ENCODE measurements at places on chromosomes 7 and 10.

DNA sequence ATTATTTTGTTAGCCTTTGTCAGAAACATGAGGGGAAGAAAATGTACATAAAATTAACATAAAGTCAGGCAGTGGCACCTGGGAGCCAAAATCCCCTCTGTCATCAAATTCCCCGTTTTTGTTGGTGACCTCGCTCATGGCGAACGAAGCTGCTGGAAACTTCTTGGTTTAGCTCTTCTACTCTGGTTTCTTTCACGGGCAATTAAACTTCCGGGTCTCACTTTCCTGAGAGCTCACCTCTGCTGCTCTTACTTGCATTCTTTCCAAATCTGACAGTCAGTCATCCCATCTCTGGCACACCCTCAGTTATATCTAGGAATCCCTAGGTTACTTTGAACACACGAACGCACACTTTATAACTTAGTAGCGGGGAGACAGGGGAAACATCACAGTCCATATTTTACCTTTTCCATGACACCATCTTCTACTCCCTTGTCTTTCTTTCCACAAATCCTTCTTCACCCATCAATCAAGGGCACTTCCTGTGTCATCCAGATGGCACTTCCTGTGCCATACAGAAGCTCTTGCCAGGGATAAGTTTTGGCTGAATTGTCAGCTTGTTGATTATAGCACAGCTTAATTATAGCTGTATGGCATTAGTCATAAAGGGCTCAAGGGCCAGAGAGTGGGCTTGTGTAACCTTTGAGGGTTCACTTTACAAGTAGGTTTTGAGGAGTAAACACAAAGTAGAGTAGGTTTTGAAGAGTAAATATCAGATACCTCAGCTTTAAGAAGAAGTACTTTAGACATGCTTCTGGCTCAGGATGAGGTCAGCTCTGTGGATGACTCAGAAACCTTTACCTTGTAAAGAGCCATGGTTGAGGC lies 105.1 kb downstream of the GATA3 start:
- DNase-seq: no peak

DNA sequence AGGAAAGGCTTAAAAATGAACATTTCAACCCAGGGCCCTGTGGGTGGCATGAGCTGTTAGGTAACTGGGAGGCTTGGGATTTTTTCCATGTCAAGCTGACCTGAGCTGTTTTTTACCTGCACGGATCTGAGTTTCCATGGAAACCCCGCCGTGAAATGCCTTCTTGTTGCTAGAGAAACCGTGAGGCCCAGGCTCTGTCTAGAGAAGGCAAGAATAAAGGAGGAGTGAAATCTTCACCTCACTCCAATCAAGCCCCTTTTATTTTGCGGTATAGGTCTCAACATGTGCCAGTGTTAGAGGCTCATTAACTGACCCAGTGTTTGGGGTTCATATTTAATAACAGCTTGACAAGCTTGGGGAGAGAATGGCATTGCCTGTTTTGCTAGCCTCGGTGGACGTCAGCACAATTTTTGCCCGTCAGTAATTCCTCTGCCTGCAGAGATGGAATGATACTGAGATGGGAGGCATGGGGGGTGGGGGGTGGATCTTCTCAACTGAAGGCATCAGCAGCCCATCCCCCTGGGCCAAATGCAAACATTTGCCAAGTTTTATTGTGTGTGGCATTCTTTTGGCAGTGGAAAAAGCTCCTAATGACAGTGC lies 48.9 kb upstream of the PDCD4 start:
- peak; percentile 74 for DNase-seq

- no peak for DNase-seq
Observed at GRCh38 chr7:13165854-13166253, 478.4 kb downstream of the ARL4A start.

DNA sequence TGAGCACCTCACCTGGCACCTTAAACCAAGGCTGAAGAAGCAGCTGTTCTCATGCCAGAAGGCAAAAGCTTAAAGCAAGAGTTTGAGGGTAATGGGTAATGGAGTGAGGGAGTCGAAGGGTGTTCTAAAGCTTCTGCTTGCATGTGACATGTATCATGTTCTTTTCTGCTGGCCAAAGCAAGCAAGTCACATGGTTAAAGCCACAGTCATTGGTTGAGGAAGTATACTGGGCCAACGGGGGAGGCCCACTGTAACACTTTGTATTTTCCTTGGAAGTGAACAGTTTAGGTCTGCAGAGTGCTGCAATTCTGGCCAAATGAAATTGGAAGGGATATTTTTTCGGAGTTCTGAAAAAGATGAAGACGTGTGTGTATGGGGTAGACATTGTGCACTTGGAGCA lies 75.7 kb downstream of the REEP3 start:
- DNase-seq: no peak

- no peak for DNase-seq
Observed at GRCh38 chr7:117780832-117781231, 92.4 kb downstream of the CTTNBP2 start.

DNA sequence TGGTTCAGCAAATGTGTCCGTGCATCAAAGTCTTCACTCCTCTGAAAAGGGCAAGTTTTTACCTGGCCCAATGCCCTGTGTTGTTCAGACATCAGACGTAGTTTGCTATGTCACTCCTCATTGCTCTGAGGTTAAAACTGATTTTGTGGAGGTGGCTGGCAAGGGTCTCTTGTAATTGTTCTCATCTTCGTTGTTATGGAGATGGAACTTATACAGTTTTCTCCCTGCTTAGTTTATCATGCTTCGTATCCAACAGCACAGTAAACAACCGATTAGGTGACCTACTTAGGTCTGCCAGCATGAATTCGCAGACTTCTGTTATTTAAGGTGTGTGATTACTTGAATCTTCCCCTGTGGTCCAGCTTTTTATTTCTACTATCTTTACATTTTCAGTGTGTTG lies 274.1 kb upstream of the SMIM30 start:
- DNase-seq: no peak

DNA sequence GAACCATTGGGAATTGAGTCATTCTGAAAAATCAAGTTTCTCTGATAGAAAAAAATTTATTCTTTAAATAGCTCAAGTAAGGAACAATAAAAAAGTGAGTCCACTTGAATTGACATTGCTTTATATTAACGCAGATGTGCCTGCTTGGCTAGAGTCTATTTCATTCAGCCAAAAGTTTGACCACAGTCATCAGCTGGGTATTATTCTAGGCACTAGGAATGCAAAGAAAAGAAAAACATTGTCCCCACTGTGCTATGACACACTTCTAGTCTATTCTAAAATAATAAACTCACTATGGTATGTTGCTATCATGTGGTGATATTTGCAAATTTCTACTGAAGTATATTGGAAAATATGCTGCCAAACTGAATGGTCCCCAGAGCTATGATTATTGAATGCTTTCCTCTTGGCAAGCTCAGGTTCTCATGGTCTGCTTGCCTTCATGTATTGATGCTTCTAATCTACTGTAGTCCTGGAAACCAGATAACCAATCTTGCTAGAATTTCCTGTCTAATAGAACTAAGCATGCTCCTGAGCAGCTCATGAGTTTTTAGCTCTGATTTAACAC lies 8.3 kb downstream of the SFRP4 start:
- no peak for DNase-seq

GRCh38 chr10:131119626-131120355 lies 191.7 kb downstream of the TCERG1L start:
- DNase-seq: no peak

- DNase-seq: no peak
Observed at GRCh38 chr10:79984851-79985250, 35.9 kb upstream of the SFTPD start.

DNA sequence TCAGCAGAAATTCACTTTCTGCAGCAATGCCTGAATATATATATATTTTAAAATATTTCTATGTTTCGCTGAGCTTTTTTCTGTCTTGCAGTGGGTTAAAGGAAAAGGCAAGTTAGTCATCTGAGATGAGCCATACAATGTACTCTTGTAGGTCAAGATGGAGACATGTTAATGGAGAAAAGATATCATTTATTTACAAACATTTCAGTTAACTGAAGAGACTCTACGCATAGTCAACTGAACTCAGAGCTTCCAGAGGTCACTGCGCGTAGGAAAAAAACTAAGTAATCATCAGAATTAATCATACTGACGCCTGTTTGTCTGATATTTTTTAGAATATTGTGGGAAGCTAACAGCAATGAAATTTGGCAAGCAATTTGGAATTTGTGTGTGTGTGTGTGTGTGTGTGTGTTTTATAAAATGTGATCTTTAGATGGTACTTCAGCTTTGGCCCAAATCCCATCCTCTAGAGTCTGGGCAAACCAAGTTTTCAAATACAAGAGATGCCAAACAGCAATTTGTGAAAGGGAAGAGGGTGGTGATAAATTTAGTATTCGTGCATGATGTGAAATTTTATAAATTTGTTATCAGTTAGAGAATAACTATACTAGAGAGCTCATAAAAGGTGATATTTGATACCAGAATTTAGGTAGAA lies 193.9 kb upstream of the AGR3 start:
- no peak for DNase-seq

GRCh38 chr7:155935005-155935557 lies 122.8 kb upstream of the SHH start:
- DNase-seq: no peak

- DNase-seq: no peak
Observed at GRCh38 chr10:71799608-71800453, 26.5 kb upstream of the VSIR start.

GRCh38 chr10:12950583-12951128 lies 50.9 kb downstream of the CCDC3 start:
- no peak for DNase-seq

DNA sequence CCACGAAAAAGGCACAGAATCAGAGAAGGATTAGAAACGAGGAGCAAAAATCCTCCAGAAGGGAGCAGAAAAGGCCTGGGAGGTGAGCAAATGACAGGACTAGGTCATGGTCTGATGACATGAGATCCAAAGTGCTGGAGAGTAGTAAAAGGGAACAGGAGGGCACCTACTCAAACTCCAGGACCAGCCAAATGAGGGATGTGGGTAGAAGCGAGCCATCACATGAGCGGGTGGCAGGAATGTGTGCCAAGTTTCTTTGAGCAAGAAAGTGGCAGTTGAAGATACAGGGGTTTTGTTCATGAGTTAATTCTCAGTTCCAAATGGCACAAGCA lies 112.6 kb downstream of the RNF32 start:
- no peak for DNase-seq

DNA sequence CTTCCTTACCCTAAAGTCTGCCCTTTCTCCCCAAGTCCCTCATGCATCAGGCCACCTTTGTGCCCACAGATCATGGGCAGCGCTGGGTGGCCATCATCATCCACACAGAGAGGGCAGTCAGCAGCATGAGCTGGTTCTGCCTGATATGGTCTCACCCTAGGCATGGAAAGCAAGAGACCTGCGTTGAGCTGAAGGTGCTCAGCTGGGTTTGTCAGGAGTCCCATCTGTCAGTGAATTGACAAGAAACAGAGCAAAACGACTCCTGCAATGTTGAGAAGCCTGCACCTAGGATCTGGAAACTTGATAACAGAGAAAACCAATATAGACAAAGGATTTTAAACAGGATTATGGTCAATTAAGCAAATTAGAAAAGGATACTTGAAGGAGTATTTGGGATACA lies 242.7 kb upstream of the PRSS1 start:
- DNase-seq: no peak

DNA sequence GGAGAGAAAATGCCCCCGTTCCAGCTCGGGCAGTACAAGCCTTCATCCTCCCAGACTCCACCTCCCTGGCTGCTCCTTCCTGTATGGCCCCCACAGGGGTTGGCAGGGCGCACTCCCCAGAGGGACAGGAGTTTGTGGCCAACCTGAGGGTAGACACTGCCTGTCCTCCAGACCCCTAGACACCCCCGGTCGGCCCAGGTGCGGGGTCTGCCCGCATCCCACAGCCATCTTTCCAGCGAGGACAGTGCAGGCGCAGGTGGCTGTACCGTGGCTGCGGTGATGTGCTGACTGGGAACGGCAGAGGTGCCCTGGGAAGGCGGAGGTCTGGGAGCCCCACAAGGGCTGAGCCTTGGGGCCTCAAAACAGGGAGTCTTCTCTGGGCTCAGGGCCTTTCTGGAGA lies 81.5 kb downstream of the LHPP start:
- DNase-seq: no peak

DNA sequence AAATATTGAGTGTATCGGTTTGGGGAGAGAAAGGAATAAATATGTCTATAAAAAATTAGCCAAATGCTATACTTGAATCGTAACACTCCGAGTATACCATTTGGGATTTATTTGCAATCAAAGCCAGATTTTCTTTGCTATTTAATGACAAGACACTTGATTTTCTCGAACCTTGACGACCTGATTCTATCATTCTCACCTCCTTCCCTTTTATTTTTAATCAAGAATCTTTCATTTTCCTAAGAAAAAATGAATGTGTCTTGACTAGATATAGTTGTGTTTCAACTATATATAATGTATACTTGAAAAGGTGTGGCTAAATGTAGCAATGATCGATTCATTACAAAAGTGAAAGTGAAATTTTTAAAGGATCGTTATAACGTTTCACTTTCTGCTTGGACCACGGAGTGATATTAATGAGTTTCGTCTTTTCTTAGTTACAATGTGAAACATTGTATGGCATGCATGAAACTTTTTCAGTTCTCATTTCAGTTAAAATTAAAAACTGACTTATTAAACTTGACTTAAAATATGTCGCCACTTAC lies 562 bp downstream of the NUB1 start:
- DNase-seq: no peak

GRCh38 chr7:106652092-106652491 lies 8.9 kb downstream of the CCDC71L start:
- DNase-seq: no peak

DNA sequence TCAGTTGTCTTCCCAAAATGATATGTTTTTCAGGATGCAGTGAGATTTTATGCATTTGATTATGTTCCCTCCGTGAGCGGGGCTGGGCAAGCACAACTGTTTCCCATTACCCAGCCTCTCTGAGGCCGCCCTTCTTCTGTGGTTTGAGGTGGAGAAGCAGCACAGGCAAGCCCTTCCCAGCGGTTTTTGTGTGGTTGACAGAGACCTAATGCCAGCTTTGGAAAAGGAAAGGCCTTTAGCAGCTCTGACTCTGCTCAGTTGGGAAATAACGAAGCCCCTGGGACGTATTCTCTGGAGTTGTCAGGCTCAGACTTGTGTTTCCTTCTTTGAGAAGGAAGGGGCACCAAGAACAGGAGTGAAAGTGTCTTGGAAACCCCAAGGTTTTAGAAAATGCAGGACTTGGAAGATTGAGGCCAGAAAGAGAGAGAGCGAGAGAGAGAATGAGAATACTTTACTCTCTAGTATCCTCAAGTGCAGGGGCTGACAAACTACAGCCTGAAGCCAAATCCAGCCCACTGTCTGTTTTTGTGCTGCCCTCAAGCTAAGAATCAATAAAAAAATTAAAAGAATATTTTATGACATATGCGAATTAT lies 20.6 kb upstream of the PDCD4 start:
- DNase-seq: no peak

- DNase-seq: no peak
Observed at GRCh38 chr10:4947635-4948596, 15.3 kb upstream of the AKR1C1 start.

- no peak for DNase-seq
Observed at GRCh38 chr7:151699147-151699927, 177.6 kb downstream of the PRKAG2 start.
